Activated CD4-positive, alpha-beta T cell treated with anti-CD3 and anti-CD28 coated beads, Interleukin-2, amount 50 U/mL, for 24 hours (primary cell): ENCODE measurements at places on chromosomes 11 and 22.
A peak's percentile ranks its signal among the peaks of the same experiment; 100 is the strongest.

- no peak for DNase-seq
Measured at GRCh38 chr11:115502636-115503082, 1.6 kb downstream of the CADM1 start.

DNA sequence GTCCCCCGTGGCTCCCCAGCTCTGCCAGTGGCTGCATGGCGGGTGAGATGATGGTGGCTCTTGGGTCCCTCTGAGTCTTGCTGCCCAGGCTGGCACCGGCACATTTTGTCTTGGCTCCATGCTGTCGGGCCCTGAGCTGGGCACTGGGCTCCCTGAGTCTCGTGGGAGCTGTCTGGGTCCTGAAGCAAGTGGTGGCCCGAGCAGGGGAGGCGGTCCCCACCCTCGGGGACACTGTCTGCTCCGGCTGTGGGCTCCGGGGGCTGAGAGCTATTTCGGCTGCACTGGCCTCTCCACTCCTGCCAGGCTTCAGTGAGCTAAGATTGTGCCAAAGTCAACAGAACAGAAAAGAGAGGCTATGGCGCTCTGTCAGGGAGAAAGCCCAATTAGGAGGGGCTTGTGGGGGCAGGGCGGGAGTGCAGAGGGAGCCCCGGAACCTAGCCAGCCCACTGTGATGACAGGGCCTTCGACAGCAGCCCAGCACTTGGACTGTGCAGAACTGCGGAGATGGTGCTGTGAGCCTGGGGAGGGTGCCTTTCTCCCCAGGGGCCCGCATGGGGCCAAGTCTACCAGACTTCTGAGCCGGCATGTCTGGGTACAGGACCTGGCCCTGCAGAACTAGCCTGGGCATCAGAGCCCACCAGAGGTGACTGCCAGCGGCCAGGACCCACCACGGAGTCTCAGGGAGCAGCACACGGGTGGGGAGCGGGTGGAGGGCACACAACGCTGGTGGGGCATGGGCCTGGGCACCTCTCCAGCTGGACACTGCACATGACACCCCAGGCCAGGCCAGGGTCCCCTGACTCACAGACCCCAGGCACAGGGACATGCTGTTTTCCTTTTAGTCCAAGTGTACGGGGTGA lies 38.0 kb downstream of the RTN4R start:
- DNase-seq, result no peak

- no peak for DNase-seq
Measured at GRCh38 chr11:133525976-133526375, 6.3 kb downstream of the OPCML start.

GRCh38 chr11:31150011-31150410 lies 219.5 kb downstream of the DCDC1 start:
- DNase-seq, result no peak

- peak; percentile 16 for DNase-seq
Measured at GRCh38 chr22:33049119-33049729, 9.0 kb downstream of the SYN3 start.

GRCh38 chr11:15930442-15931025 lies 425.8 kb downstream of the SOX6 start:
- DNase-seq, result no peak

DNA sequence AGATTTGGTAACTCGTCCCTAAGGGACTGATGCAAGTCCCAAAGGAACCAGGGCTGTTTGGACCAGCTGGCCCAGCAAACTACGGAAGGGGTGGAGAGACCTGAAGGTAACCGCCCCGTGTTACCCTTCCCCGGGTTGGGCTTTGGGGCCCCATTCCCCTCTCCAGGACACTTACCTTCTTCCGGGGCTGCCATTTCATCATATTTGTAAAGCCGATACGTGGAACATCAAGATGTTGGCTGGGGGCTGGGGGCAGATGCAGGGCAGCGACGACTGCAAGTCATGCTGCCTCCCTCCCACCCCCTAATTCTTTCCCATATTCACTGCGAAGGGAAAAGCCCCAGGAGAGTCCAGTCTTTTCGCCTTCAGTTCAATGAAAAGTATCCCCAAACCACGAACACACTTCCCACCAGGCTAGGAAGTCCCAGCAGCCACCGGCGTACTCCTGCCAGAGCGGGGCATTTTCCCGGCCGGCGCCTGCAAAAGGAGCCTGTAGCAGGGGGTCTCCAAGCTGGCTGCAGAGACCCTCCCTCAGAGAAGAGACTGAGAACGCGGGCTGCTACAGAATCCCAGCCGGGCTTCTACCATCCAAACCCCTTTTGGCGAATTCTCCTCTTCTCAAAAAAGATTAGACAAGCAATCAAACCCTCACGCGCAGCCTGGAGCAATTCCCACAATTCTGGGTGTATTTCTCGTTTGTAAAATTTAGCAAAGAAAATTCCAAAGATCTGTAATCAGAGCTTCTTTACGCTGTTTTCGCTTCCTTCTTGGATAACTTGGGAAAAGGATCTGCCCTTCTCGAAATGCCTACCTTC lies 236.7 kb downstream of the TTC28 start:
- DNase-seq, result no peak
